Nasal cavity respiratory epithelium epithelial cell of viscerocranial mucosa (primary cell): ENCODE measurements at places on chromosomes 2 and 18. TPM values are rescaled to one million over a fixed set of nuclear protein-coding genes. Genes with fewer than 3 reads are reported as not detected.

Gene CHST9
- under 0.01 and 0.85 TPM in 2 replicates for total RNA-seq

Gene SRD5A2
- total RNA-seq: under 0.01 and 0.07 TPM in 2 replicates

Gene DNAJC10
- total RNA-seq: 153 and 174 TPM in 2 replicates

Gene ASTL
- 0.07 TPM in 1 of 2 replicates, not detected in the other for total RNA-seq

Gene NAT8
- total RNA-seq: not detected in 2 replicates

Gene CHRNG
- total RNA-seq: not detected in 2 replicates

Gene HOXD12
- total RNA-seq: not detected in 2 replicates

Gene IL1B
- 176 and 257 TPM in 2 replicates for total RNA-seq

Gene TMEM178A
- 0.28 and 0.34 TPM in 2 replicates for total RNA-seq

Gene FAM124B
- not detected in 2 replicates for total RNA-seq

Gene ATG9A
- total RNA-seq: 33.2 and 69.6 TPM in 2 replicates

Gene CERKL
- 0.36 TPM in 1 of 2 replicates, not detected in the other for total RNA-seq

Gene RASGRP3
- under 0.01 and 0.50 TPM in 2 replicates for total RNA-seq

Gene MERTK
- total RNA-seq: 1.4 and 8.7 TPM in 2 replicates

Gene IGFBP2
- total RNA-seq: 112 and 840 TPM in 2 replicates

Gene PJVK
- 2.4 and 3.2 TPM in 2 replicates for total RNA-seq

Gene ADD2
- under 0.01 TPM in 1 of 2 replicates, not detected in the other for total RNA-seq

Gene C2orf66
- under 0.01 and 0.93 TPM in 2 replicates for total RNA-seq

Gene SCN3A
- total RNA-seq: not detected in 2 replicates

Gene C2orf78
- total RNA-seq: not detected in 2 replicates

Gene PROM2
- total RNA-seq: 14.0 and 101 TPM in 2 replicates

Gene SRSF7
- total RNA-seq: 64.6 and 139 TPM in 2 replicates

Gene DPP4
- 5.5 and 9.3 TPM in 2 replicates for total RNA-seq

Gene TANC1
- total RNA-seq: 34.5 and 49.9 TPM in 2 replicates

Gene TMEM198
- total RNA-seq: 0.34 and 0.36 TPM in 2 replicates

Gene FEV
- not detected in 2 replicates for total RNA-seq

Gene TNFAIP6
- total RNA-seq: not detected in 2 replicates

Gene INPP5D
- 29.7 and 88.3 TPM in 2 replicates for total RNA-seq

Gene TBR1
- under 0.01 TPM in 1 of 2 replicates, not detected in the other for total RNA-seq

Gene CRACDL
- total RNA-seq: 0.34 and 12.7 TPM in 2 replicates

Gene ERCC3
- total RNA-seq: 27.7 and 38.2 TPM in 2 replicates

Gene ACADL
- under 0.01 and 1.00 TPM in 2 replicates for total RNA-seq

Gene KANSL3
- total RNA-seq: 24.9 and 36.7 TPM in 2 replicates

Gene MSTN
- total RNA-seq: under 0.01 and 0.28 TPM in 2 replicates

Gene NEU2
- not detected in 2 replicates for total RNA-seq

Gene IL1A
- total RNA-seq: 387 and 393 TPM in 2 replicates

Gene CD226
- 0.34 and 1.8 TPM in 2 replicates for total RNA-seq

Gene BMP10
- not detected in 2 replicates for total RNA-seq

Gene C2orf72
- total RNA-seq: 0.14 TPM in 1 of 2 replicates, not detected in the other

Gene AGAP1
- 19.5 and 30.0 TPM in 2 replicates for total RNA-seq

Gene TXNDC2
- total RNA-seq: under 0.01 TPM in 1 of 2 replicates, not detected in the other

Gene UGT1A1
- total RNA-seq: under 0.01 and 1.5 TPM in 2 replicates

Gene CNTNAP5
- total RNA-seq: not detected in 2 replicates

Gene FAP
- total RNA-seq: 1.7 and 14.2 TPM in 2 replicates

Gene DCC
- total RNA-seq: not detected in 2 replicates

Gene BCL2
- 1.4 and 1.8 TPM in 2 replicates for total RNA-seq

Gene UGT1A10
- total RNA-seq: 1.2 TPM in 1 of 2 replicates, not detected in the other
